GM12878 (cell line): ENCODE measurements at places on chromosomes 6 and 20.

DNA sequence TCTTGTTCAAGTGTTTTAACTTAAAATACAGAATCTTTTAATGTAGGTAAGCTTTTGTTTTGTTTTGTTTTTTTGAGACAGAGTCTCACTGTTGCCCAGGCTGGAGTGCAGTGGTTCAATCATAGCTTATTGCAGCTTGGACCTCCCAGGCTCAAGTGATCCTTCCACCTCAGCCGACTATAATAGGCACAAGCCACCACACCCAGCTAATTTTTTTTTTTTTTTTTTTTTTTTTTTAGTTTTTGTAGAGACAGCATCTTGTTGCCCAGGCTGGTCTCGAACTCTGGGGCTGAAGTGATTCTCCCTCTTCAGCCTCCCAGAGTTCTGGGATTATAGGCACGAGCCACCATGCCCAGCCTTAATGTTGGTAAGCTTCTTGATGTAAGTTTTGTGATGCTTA lies 3.3 kb downstream of the EFHC1 start:
- DNase-seq, result no peak

DNA sequence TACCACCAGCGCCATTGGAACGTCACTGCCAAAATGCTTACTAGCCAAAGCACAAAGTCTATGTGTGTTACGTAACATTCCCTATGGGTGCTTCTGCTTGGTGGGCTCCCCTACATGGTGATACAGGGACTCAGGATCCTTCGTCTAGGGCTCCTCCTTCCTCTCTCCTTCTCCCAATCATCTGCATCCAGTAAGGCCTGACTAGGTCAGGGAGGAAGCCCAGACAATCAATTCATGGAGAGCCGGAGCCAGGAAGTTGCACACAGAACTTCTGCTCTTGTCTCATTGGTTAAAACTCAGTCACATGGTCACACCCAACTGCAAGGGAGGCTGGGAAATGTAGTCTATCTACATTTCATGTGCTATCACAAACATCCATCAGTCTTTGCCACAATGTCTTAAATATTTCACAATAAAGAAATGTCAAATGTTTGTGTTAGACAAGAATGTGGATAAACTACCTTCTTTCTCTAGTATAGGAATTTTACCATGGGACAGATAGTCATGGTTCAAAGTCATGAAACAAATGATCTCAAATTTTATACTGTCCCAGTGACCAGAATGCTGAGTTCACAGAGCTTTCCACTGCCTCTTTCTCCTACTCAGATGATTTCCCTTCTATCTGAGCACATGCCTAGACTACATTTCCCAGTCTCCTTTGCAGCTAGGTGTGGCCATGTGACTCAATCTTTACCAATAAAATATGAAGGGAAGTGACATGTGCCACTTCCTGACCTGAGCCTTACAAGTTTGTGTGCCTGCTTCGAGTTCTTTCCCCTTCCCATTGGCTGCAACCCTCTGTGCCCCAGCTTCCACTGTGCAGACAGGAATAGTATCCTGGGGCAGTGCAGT lies 9.3 kb upstream of the KCNK15 start:
- DNase-seq, result no peak

- DNase-seq, result no peak
Observed at GRCh38 chr20:48163505-48163904, 378.2 kb upstream of the SULF2 start.

GRCh38 chr20:37505263-37506151 lies 15.5 kb upstream of the NNAT start:
- no peak for DNase-seq

- DNase-seq, result no peak
Observed at GRCh38 chr6:16868968-16869367, 107.7 kb upstream of the ATXN1 start.

GRCh38 chr20:13927171-13927570 lies 63.2 kb downstream of the SEL1L2 start:
- no peak for DNase-seq

DNA sequence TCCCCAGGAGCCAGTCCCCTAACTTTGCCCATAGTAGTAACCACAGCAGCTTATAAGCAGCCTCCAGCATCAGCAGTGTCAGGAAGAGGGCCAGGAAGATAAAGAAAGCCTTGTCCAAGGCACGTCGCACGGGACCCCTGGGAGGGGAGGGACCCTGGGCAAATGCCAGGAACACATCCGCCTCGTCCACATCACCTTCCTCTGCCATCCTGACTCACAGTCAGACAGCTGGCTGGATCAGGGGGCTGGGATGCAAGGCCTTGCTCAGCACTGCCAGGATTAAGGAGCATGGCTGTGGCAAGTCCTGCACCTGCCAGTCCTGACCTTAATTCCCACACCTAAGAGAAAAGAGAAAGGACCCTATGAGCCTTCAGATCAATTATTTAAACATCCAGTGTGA lies 11.5 kb upstream of the ZBTB22 start:
- DNase-seq, result no peak

- no peak for DNase-seq
Observed at GRCh38 chr6:35300848-35301247, 3.2 kb downstream of the DEF6 start.
